ENCODE measurements at places on chromosomes 7 and 10.

- no peak for DNase-seq
These were observed 59.6 kb upstream of the UBE3C start for GRCh38 chr7:157079116-157079515.

GRCh38 chr7:1536743-1537534, 6.4 kb downstream of the MAFK start:
- DNase-seq: peak; percentile 77

- no peak for DNase-seq
These were observed 31.3 kb downstream of the LAMB1 start for GRCh38 chr7:107971613-107972012.

- no peak for DNase-seq
These were observed 182.9 kb upstream of the SHH start for GRCh38 chr7:155995183-155995612.

GRCh38 chr10:128522551-128523308, 396.5 kb upstream of the MKI67 start:
- no peak for DNase-seq

DNA sequence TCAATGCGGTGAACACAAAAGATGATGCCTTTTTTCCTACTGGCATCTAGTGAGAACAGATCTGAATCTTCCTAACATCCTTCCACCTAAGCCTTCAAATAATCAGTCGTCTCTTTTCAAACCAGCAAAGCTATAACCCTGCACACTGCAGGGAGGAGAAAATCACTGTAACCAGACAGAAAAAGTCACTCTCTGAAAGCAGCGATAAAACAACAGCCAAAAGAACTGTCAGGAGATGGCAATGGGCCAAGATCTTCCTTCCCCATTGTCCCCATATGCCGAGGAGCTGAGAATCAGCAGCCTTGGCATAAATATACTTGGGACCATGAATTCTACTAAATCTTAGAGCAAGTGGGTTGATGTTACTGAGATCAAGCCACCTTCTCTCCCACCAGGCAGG, 13.1 kb downstream of the FZD9 start:
- DNase-seq: no peak

GRCh38 chr10:77562742-77563141, 74.9 kb downstream of the KCNMA1 start:
- DNase-seq: no peak

DNA sequence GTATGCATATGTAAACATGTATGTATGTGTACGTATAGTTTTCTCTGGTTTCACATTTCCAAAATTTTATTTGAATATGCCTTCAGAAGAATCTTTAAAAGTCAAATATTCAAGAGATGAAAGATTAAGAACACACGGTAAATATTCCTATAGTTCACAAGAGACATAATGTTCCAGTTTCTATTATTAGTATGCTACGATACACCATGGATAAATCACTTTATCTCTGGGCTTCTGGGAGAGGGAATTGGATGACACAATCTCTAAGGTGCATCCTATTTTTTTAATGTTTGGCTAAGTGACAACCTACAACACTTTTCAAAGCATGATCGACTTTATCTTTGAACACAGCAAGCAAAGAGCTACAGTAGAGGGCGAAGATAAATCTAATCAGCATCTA, 13.8 kb downstream of the TM9SF3 start:
- no peak for DNase-seq

Data from left renal pelvis (tissue), 4 donors.